ENCODE measurements at places on chromosomes 5 and 9.

- no peak for DNase-seq
Measured at GRCh38 chr9:27467486-27467885, 56.6 kb upstream of the IFNK start.

DNA sequence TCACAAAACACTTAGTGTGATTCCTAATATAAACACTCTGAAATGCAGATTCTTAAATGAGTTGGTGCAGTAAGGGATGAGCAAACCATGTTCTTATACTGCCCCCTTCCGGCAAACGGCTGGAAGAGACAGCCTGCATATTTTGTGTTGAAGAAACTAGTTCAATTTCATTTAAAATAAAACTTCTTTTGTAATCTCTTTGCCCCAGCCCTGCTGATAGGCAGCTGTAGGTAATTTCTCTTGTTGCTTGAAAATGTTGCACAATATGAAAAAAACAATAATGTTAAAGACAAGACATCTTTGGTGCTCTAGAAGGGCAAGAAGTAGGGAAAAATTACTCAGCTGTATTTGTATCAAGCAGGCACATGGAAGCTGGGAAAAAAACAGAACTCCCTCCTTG, 89.7 kb upstream of the CCNG1 start:
- peak; percentile 5 for DNase-seq

DNA sequence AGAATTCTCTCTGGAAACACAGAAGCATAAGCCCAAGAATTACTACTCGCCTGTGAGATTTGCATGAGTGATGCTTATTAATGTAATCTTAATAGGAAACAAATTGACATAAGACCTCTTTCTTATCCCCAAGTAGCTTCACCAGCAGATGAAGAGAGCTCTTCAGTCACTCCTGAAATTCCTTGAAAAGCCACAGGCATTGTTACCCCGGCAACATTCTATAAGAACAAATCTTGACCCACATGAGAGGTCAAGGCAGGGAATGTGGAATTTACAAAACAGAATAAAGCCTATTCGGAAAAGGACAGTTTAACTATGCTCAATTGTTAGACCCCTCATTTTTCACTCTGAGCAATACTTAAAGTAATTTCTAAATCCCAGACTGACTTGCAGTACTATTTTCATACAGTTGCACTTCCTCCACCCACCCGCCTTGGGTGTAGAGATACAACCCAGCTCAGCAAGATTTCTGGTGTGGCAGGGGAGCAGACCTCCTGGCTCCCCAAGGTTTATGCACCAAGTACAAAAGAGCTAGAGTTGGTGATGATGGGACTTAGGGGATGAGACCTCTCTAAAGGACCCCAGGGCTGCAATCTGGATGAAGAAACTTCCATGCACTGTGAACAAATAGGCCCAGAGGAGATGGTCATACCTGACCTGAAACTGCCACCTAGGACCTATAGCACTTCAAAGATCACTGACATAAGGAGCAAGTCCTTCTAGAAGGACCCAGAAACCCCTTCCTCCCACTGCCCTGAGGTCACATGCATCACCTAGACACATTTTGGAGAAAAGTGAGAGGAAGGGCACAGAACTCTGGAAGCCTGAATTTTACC, 242.1 kb downstream of the ZNF608 start:
- no peak for DNase-seq

DNA sequence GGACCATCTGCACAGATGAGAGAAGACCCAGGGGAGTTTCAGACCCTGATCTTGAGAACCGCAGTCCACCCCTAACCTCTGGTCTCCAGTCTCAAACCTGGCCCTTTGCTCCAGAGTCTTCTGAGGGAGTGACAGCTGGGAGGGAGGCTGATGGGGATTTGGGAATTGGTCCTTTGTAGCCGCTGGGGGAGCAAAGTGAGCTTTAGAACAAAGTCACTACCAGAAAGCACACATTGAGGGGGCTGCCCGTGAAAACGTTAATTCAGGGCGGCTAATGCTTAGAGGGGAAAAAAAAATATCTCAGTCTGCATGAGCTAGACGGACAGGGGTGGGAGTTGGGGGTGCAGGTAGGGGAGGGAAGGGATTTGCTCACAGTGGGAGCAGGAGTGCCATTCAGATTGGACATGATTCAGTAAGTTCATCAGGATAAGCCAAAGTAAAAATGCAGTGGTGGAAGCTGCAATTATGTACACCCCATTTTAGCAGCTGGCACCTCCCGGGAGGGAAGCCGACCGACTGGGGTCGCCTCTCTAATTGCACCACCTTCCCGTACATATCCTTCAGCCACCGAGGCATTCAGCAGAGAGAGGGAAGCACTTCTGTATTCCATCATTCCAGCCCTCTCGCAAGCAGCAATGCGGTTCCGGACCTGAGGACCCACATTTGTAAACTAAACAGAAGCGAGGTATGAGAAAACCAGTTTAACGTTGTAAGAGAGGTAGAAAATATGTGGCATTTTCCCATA, 123.4 kb upstream of the RETREG1 start:
- no peak for DNase-seq

GRCh38 chr5:101160002-101160401, 256.9 kb upstream of the ST8SIA4 start:
- no peak for DNase-seq

- no peak for DNase-seq
Measured at GRCh38 chr5:51488803-51489642, 105.8 kb downstream of the ISL1 start.
